ENCODE measurements at places on chromosomes 13 and 19. TPM values are rescaled to one million over a fixed set of nuclear protein-coding genes. Genes with fewer than 3 reads are reported as not detected.
A peak's percentile ranks its signal among the peaks of the same experiment; 100 is the strongest.

Gene ZNF540
- 0.19 TPM for total RNA-seq

Gene C19orf73
- 1.1 TPM for total RNA-seq

Gene IRGC
- total RNA-seq: not detected

GRCh38 chr13:102260256-102260655 lies 141.6 kb downstream of the FGF14 start:
- peak; percentile 1 for DNase-seq

- DNase-seq: no peak
Observed at GRCh38 chr13:26503826-26504594, 53.5 kb upstream of the WASF3 start.

DNA sequence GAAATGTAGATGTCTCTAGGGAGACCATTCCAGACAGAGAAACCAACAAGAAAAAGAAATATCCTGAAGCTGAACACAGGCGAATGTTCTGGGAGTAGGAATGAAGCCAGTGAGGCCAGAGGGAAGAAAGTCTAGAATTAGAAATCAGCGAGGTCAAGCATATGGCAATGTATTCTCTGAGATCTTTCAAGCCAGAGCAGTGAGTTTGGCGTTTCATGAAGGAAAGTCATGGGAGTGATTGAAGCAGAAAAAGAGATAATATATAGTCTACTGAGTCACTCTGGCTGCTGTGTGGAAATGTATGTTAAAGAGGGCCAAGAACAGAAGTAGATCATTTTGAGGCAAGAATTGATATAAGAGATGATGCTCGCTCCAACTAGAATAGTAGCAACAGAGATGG lies 576.0 kb downstream of the PCDH17 start:
- no peak for DNase-seq
